ENCODE measurements at places on chromosomes 16 and 17.

DNA sequence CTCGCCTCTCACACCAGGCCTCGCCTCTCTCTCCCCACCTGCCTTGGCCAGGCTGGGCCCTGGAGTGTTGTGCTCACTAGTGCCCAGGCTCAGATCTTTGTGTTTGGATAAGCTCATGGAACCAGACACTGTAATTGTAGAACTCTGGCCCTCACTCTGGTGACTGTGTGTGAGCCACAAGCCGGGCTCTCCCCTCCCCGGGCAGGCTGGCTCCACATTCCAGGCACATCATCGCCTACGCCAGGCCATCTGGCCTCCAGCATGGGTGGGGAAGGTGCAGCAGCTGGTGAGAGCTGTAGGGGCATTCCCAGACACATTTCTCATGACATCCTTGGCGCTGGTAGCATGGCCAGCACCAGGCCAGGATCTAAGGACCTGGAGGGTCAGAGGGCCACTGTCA, 202.3 kb downstream of the RAB11FIP4 start:
- no peak for DNase-seq

DNA sequence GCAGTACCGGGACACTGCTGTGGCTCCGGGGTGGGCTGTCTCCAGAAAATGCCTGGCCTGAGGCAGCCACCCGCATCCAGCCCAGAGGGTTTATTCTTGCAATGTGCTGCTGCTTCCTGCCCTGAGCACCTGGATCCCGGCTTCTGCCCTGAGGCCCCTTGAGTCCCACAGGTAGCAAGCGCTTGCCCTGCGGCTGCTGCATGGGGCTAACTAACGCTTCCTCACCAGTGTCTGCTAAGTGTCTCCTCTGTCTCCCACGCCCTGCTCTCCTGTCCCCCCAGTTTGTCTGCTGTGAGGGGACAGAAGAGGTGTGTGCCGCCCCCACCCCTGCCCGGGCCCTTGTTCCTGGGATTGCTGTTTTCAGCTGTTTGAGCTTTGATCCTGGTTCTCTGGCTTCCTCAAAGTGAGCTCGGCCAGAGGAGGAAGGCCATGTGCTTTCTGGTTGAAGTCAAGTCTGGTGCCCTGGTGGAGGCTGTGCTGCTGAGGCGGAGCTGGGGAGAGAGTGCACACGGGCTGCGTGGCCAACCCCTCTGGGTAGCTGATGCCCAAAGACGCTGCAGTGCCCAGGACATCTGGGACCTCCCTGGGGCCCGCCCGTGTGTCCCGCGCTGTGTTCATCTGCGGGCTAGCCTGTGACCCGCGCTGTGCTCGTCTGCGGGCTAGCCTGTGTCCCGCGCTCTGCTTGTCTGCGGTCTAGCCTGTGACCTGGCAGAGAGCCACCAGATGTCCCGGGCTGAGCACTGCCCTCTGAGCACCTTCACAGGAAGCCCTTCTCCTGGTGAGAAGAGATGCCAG, 12.9 kb downstream of the STH start:
- DNase-seq = no peak

DNA sequence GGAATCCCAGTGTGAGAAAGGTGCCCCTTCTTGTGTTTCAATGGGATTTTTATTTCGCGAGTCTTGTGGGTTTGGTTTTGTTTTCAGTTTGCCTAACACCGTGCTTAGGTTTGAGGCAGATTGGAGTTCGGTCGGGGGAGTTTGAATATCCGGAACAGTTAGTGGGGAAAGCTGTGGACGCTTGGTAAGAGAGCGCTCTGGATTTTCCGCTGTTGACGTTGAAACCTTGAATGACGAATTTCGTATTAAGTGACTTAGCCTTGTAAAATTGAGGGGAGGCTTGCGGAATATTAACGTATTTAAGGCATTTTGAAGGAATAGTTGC, 567 bp downstream of the UBB start:
- no peak for DNase-seq

DNA sequence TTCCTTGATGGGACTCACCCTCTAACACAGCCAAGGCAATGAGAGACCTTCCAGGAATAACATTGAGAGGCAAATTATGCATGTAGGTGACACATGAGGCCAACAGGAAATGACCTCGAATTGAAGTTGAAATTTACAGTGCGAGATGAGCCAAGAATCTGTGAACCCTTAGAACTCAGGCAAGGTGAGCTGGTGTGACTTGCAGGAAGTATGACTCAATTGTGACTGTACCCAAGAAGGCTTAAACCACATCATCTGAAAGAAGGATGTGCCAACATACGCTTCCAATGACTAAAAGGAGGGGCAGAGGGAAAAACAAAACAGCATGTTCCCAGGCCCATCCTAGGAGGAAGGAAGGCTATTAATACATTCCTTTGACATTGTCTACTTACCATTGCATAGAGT, 44.8 kb downstream of the PITPNC1 start:
- peak; percentile 45 for DNase-seq

- DNase-seq = no peak
These were observed 6.6 kb downstream of the HS3ST6 start for GRCh38 chr16:1911467-1912214.

GRCh38 chr17:9371019-9371418, 204.6 kb downstream of the STX8 start:
- DNase-seq = no peak

DNA sequence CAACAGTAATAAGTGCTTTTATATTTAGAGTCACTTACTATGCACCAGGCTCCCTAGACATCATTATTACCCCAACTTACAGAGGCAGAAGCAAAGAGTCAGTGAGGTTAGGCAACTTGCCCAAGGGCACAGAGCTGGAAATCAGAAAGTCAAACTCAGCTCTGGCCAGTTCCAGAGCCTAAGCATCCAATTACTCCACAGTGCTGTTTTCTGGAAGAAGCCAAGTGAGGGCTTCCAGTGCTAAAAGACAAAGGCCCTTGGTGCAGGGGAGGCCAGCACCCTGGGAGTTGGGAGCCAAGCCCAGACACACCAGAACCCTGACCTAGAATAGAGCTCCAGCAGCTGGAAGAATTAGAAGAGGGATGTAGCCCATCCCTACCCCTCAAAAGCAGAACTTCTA, 40.2 kb downstream of the C17orf67 start:
- no peak for DNase-seq

DNA sequence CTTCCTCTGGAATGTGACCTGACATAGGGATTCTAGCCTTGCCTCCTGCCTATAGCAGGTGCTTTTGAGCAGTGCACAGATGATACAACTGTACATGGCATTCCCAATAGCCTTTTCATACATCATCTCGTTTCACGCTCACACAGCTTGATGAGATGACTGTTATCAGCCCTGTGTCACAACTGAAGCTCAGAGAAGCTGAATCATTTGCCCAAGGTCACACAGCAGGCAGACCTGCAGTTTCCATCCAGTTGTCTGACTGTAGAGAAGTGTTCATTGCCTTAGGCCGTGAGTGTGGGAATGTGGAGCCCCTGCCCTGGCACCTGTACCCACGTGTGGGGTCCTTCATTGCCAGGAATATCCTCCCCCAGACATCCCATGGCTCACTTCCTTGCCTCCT, 20.1 kb downstream of the WFDC1 start:
- no peak for DNase-seq

DNA sequence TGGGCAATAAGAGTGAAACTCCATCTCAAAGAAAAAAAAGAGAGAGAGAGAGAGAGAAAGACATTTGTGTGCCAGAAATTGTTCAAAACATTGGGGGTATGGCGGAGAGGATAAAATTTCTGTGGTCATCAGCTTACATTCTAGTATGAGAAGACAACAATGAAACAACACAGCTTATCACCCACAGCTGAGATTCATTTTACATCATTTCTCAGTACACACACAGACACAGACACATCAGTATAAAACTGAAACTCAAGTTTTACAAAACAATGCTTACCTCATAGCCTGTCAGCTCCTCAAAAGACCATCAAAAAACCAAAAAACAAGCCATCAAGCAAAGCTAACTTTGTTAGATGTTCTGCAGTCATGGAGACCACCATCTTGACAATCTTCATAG, 31.4 kb upstream of the CNEP1R1 start:
- no peak for DNase-seq

- DNase-seq = no peak
These were observed 16.4 kb upstream of the GLG1 start for GRCh38 chr16:74623214-74623838.

GRCh38 chr17:40347319-40348135, 17.0 kb downstream of the GJD3 start:
- no peak for DNase-seq

- DNase-seq = no peak
These were observed 61.1 kb upstream of the CIBAR2 start for GRCh38 chr16:85173146-85173980.

DNA sequence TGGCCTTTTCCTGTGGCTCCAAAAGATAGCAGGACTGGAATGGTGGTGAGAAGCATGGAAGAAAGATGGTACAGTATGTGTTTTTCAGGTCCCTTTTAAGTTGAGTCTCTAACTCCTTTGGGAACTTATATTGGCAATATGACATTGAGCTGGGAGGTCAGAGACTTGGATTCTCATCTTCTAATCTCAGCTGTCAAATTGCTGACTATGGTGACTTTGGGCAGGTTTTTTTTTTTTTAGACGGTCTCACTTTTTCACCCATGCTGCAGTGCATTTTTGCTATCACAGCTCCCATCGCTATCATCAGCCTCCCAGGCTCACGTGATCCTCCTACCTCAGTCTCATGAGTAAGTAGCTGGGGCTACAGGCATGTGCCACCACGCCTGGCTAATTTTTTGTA, 15.1 kb upstream of the CDK5R1 start:
- DNase-seq = no peak

GRCh38 chr16:85579923-85580580, 33.1 kb upstream of the GSE1 start:
- DNase-seq = no peak
